ENCODE measurements at places on chromosomes 16 and 17.

DNA sequence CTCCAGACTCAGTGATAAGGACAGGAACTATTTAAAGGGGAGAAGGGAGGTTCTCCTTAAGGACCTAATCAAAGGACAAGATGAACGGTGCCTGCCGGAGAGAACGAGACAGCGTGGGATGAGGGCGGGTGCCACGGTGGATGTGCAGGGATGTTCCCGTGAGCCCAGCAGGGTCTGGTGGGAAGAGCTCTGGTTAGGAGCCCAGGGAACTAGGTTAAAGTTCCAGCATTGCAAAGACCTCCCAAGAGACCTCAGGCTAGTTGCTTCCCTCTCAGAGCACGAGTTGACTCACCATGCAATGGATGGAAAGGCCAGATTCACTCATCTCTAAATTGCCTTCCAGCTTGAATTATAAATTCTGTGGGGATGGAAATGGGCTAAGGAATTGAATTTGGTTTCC lies 14.7 kb downstream of the CCR7 start:
- no peak for DNase-seq

DNA sequence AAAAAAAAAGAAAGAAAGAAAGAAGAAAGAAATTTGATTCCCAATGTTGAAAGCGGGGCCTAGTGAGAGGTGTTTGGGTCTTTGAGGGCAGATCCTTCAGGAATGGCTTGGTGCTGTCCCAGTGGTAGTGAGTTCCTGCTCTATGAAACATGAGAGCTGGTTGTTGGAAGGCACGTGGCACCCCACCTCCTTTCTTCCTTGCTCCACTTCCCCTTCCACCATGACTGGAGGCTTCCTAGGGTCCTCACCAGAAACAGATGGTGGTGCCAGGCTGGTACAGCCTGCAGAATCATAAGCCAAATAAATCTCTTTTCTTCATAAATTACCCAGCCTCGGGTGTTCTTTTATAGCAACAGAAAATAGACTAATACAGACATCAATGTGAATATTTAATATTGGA lies 147.3 kb upstream of the KCNJ18 start:
- no peak for DNase-seq

DNA sequence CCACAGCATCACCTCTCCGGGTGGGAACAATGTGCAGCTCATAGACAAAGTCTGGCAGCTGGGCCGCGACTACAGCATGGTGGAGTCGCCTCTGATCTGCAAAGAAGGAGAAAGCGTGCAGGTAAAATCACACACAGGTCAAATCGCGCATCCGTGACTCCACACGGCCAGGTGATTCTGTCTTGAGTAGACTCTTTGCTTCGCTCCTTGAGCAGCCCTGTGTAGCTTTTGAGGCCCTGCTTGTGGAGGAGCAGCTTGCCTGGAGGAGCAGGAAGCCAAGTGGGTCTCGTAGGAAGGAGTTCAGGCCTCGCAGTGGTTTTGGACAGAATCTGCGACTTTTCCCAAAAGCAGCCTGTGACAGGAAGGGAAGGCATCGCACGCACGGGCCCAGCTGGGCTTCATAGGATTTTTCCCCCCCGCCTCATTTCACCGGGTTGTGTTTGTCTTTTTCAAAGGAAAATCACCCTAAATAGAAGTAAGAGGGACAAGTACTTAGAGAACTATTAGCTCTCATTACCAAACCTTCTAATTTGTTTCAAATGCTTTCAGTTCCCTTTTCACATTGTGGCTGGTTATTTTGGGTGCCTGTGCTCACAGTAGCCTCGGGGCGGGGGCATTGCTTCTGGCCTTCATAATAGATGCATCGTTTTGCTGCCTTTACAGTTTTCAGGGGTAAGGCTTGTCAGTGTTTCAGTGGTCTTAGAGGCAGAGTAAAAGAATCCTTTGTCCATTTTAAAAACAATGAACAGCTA lies 71.5 kb downstream of the SEC14L1 start:
- DNase-seq: no peak

DNA sequence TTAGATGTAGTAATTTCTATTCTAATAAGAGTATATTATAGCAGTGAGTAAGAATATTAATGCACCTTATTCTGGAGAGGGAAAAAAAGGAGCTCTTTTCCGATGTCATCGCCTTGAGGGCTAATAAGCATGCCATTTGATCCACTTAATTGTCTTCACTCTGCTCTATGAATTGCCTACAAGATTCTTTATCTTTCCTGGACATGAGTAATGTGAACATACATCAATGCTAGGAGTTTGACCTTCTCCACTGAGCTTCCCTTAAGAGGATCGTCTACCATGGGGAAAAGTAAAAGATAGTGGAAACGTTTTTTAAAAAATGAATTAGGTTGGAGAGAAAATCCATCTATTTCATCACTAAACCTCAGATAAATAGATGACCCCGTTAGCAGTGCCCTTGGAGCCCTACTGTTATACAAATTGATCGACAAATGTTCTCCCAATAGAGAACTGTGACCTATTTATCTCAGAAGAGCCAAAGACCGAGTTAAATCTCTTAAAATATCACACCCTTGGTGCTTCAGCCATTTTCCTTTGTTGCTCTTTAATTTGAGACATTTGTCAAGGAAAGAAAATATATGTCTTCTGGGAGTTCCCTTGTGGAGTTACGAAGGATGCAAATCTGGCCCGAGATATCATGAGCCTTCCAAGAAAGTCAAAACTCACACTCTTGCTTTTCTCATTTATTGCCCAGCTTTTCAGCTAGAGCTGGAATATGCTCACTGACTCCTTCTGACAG lies 898.5 kb downstream of the KCNJ2 start:
- DNase-seq: no peak

DNA sequence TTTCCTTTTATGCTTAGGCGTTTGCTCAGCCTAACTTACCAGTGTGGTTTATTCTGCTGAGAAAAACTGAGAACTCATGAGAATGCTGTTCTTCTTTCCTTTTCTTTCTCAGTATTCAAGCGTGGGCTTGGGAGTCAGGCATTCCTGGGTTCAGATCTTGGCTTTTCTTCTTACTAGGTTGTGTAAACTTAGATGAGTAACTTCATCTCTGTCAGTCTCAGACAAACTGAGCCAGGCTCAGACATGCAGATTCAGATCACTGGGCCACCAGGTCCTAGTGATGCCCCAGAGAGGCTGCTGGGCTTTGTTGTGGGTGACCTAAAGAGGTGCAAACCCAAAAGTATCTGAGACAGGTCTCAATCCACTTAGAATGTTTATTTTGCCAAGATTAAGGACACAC lies 95.8 kb upstream of the MPHOSPH6 start:
- DNase-seq: no peak

GRCh38 chr16:10827691-10828341 lies 9.2 kb upstream of the TVP23A start:
- DNase-seq: no peak

All from stimulated activated CD4-positive, alpha-beta T cell treated with anti-CD3 and anti-CD28 coated beads, Interleukin-1b, Interleukin-23, amount 100 ng/mL, for 1 hour (primary cell).